ENCODE measurements at places on chromosomes 4 and X.

GRCh38 chr4:183408796-183409195 lies 35.6 kb upstream of the CDKN2AIP start:
- DNase-seq, result no peak

DNA sequence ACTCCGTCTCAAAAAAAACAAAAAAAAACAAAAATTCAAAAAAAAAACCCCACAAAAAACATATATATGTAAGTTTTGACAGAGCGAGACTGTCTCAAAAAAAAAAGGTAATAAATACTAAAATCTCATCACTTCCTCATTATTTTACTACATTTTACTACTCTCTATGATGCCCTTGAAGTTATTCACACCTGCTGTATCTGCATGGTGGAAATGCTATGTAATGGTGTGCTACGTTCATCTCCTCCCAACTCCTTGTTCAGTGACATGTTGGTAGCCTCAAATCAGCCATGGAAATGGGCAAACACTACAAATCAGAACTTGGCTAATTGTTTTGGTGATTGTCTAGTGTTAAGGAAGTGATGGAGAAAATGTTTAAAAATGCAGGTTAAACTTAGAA lies 11.8 kb downstream of the RPS4X start:
- no peak for DNase-seq

GRCh38 chr4:45776146-45776545 lies 347.7 kb downstream of the GABRG1 start:
- DNase-seq, result no peak

DNA sequence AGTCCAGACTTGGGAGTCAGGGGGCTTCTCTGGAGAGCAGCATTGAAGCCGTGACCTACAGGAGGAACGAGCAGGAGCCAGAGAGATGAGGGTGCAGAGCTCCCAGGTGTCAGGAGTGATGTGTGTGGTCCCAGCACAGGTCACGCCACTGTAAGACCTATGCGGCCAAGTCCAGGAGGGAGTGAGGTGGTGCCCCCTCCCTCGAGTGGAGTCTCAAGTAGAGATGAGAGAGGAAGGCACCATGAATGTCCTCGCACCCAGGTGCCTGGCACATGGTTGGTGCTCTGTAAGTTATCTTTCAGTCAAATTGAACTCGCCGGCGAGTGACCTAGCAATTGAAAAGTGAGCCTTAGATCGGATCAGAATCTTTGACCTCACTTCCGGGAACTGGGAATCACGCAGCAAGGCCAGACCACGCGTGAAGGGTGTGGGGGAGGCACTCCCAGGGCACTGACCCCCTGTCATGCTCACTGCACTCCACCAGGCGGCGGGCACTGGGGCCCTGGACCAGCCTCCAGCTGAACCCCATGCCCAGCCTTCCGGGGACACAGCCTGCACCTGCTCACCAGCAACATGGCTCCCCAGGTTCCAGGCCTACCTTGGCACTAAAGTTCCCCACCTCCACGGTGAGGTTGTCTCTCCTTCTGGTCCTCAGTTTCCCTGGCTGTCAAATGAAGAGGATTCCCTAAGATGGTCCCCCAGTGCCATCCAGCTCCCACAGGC lies 127.4 kb downstream of the HMX1 start:
- no peak for DNase-seq

DNA sequence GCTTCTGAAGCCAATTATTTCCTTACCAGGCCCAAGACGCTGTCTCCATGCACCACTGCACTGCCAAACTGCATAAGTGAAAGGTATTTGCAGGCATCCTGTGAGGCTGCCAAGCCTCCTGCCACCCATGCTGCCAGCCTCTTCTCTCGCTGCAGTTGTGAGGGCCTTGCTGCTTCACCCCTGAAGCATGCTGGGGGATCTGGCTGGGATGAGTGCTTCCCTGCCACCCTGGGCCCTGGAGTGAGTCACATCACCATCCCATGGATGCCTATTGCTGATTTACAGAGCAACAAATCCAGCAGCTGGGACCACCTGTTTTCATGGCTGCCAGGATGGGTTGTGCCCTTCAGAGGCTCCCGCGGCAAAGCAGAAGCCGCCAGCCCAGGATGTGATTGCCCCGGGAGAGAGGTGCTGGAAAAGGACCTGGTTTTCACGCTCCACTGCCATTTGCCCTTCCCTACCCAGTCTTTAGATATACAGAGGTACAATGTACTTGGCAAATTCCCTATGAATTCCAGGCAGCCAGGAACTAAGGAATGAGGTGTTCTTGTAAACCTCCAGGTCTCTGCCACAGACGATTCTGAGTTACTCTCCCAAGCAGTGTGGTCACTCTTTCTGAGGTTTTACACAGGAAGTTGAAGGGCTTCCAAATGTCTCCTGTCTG lies 41.5 kb upstream of the PTCHD1 start:
- DNase-seq, result no peak

DNA sequence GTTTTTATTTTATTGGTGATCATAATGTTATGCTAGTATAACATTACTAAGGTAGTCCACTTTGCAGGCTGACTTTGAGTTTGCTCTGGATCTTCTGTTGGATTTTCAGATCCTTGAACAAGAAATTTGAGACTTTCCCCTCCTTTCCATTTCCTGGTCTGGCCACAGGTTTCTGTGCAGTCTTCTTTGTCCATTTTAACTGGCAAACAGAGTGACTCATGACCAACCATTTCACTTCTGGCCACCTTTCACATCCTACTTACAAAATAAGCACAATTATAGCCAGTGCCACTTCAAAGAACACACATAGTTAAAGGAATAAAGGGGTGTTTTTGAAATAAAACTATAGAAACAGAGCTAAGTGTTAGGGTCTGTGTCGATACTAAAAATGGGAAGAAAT lies 8.4 kb downstream of the ANK2 start:
- DNase-seq, result no peak

DNA sequence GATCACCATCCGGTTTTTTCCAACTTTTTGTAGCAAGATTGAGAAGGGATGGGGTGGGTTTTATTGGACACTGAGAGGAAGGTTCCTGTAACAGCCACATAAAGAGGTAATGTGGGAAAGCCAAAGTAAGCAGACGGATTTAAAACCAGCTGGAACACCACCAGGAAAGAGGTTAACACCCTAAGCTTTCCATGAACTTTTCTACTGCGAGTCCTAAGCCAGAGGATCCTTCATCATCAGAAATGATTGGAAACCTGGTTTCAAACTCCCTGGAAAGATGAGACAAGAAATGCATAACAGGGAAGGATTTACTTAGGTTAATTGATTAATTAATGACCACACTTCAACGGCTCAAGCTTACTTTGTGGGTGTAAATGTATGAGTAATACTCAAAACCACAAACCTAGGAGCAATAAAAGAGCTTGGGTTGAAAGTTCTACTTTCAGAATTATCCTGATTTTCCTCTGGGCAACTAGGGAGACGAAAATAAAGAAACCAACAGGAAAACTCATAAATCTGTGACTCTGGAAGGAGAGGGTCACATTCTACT lies 91.5 kb downstream of the COX18 start:
- DNase-seq, result no peak

DNA sequence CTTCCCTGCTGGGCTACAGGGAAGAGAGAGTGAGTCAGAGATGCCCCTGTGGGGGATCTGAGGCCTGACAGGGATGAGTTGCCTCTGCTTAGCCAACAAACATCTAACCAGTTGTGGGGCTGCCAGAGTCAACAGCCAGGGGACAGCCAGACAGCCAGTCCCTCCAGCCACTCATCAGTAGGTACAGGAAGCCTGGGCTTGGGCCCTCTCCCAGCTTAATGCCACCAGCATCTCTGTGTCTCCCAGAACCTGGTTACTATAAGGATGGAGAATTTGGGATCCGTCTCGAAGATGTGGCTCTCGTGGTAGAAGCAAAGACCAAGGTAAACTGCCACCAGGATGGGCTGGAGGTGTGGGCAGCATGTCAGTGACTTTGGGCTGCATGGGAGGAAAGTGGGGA lies 17.3 kb upstream of the SASH3 start:
- DNase-seq, result no peak

- no peak for DNase-seq
Observed at GRCh38 chr4:140255467-140255866, 101.5 kb upstream of the MAML3 start.

GRCh38 chr4:7430368-7430964 lies 4.3 kb downstream of the PSAPL1 start:
- DNase-seq, result no peak

DNA sequence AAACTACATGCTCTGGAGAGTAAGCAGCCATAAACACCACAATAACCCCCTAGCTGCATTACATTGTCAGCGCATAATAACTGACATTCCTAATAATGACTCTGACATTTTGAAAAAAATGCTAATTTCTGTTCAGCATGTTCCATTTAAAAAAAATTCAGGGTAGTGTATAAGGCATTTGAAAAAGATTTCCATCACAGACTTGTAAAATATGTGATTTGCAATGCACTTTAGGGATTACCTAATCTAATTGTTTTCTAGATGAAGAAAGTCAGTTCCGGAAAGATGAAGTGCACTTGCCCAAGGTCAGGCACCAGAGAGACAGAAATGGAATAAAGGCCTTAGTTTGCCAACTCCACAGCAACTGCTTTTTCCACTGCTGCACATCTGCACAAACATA lies 55.3 kb downstream of the FANCB start:
- no peak for DNase-seq

- no peak for DNase-seq
Observed at GRCh38 chr4:2795893-2796848, 3.3 kb downstream of the SH3BP2 start.
